ENCODE measurements at places on chromosomes 3 and 15.

DNA sequence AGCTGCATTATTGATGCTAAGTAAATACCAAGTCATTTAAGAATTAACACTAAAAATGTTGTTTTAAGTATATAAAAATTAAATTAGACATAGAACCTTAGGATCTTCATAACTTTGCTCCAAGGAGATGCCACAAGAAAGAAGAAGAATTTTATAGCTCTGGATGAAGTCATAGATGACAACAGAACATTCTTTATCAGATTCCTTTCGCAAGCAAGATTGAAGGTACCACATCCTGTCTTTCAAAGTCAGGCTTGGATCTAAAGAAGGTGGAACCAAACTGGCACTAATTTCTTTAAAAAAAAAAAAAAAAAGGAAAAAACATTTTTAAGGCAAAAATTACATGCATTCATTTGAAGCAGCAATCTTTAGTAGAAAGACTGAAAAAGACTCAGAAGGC lies 62.5 kb downstream of the POLQ start:
- DNase-seq, result no peak

DNA sequence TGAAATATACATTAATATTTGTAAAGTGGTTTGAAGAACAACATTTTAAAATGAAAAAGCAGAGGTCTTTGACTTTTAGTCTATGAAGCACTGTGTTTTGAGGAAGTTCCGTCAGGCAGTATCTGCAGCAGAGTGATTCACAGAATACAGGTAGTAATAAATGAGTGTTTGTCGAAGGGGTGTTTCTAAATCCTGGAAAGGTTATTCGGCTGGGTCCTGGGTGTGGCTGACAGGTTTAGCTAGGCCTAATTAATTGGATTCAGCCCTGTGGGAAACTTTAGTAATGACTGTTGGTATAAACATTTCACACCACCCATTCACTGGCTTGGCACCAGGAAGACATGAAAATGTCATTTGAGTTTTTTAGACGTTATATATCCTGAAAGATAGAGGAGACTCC lies 51.3 kb downstream of the TIPARP start:
- no peak for DNase-seq

DNA sequence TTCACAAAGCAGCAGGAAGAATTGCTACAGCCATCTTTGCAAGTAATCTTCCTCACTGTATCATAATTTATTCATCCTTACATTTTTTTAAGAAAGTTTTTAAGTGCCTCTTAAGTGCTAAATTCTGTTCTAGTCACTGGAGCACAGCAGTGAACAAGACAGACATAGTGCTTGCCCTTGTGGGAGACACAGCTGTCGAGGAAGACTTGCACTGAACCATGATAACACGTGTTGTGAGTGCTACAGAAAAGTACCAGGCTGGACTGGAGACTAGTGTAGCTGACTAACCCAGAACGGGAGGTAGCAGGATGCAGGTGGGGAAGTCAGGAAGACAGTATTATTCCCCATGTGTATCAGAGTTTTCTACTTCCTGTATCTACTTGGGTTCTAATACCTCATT lies 300.6 kb downstream of the TBL1XR1 start:
- DNase-seq, result no peak

DNA sequence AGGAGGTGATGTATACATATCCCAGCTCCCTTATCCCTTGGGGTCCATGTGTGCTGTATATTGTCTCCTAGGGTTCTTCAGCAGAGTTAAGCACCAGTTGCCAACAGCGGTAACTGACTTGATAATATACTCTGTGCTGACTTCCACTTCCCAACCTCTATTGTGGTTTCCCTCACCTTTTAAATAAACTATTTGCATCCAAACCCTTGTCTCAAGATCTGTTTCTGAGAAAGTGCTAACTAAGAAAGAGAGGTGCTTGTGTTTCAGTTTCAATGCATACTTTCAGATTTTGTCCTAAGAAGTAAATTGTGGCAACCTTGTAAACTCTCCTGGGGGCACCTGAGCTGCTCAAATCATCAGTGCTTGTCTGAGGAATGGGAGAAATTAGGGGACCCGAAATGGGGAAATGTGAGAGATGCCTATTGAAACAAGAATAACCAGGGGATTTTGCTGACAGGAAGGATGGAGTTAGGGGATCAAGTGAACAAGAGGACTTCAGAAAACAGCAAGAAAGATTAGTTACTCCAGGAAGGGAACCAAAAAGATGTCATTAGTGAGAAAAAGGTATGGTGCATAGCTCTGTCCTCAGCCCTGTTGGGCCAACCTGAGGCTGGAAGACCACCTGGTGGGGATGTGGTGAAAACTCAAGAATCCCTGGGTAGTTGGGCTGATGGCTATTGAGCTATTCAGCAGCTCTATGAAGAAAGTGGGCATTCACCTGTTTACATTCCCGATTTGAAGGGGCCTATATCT lies 50.9 kb upstream of the MRPL3 start:
- DNase-seq, result no peak

DNA sequence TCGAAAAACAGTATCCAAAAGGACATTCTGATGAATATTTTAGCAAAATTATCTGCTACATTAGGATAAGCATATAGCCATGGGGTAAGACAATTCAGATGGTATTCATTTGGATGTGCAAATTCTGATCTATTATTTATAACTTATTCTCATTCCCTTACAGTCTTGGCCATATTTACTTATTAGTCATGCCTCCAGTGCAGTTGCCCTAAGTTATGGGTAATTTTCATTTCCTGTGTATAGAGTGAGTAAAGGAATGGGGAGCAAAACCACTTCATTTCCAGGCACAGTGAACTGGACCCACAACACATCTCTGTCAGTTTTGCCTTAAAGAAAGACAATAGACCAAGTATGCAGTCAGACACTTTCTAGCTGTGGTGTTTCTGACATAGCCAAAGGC lies 134.3 kb downstream of the POLQ start:
- DNase-seq, result no peak
